ENCODE measurements at places on chromosomes 6 and 20.

DNA sequence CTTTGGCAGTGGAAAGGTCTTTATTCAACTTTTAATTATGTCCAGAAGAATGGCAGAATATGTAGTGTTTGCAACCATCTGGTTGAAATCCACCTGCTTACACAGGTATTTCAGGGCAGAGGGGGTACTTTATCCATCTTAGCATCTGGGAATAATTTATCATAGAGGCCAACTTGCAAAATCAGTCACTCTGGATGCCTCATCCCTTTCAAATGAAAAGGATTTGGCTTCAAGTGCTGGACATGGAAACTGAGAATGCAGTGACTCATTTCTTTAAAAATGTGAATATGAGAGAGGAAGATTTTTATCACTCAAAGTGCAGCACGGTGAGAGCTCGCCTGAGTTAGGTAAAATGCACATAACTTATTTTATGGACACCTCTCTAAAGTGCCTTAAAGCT lies 758.3 kb downstream of the KIF16B start:
- no peak for DNase-seq

DNA sequence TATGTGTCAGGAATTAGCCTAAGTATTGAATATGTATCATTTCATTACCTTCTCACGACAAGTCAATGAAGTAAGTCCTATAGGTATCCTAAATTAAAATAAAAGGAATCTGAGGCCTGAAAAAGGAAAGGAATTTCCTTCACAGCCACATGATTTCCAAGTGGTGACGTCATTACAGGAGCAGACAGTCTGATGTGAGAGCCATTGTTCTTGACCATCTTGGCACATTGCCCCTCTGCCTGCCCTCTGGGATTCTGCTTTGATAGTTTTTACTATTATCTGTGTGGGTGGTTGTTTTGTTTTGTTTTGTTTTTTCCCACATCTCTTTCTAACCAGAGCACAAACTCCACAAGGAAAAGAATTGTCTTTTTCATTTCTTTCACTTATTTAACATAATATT lies 219.8 kb upstream of the UFL1 start:
- no peak for DNase-seq

GRCh38 chr6:84269947-84270733 lies 42.7 kb upstream of the CEP162 start:
- DNase-seq, result no peak

GRCh38 chr20:18916886-18917750 lies 103.5 kb downstream of the SCP2D1 start:
- DNase-seq, result no peak

- no peak for DNase-seq
Measured at GRCh38 chr20:58868795-58869194, 16.3 kb downstream of the GNAS start.

GRCh38 chr6:108805611-108806167 lies 42.5 kb upstream of the ARMC2 start:
- no peak for DNase-seq

GRCh38 chr6:104859225-104860146 lies at the start of gene HACE1:
Gene HACE1, minus strand, starts transcription at chr6:104859919. Its CDS starts 277 bp downstream, at chr6:104859642.
- peak; percentile 84 for DNase-seq

DNA sequence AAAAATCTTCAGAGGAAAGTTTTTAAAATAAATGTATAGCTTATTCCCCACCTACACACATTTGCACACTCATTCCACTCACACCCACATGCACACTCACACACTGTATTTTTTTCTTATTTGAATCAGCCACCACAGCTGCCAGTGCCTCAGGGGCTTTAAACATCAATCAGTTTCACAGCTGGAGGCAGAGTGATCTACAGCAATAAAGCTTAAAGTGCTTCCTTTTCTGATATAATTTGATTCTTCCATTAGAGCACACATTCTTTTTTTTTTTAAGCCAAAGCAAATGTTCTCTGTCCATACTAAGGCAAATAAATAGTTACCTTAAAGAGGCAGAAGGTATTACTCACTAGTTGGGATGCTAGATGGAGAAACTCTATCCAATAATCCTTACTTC lies 498.8 kb upstream of the POU3F2 start:
- DNase-seq, result no peak

DNA sequence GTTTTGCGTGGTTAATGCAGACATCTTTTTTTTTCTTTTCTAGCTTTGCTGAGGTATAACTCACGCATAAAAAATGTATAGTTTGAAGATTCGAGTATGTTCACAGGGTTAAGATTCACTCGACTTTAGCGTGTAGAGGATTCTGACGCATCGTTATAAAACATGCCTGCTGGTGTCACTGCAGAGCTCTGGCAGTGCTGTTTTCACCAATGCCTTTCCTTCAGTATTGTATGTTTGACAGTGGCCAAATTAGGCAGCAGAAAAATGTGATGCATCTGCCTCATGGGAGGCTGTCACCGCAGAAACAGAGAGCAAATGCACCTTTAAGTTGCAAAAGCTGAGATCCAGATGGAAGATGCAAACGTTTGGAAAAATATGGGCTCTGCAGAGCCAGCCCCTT lies 18.0 kb upstream of the SIRPB2 start:
- peak; percentile 7 for DNase-seq
